ENCODE measurements at places on chromosomes 7 and 10.

DNA sequence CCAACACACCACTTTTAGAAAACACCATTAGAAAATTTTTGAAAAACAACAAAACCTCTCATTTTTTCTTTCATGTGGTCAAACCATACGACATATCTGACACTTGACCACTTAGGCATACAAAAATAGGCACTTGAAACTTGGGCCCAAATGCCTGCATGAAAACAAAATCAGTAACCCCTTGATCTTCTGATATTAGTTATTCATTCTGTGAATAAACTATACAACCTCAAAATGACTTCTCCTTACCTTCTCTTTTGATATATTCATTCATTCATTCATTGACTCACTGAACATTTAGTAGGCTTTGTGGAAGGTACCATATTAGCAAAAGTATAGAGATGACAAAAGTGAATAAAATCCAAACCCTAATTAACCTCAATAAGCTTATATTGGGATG, 26.4 kb downstream of the ITGB1 start:
- no peak for DNase-seq

- DNase-seq: no peak
Measured at GRCh38 chr7:66627151-66627681, 1.5 kb upstream of the KCTD7 start.

- DNase-seq: no peak
Measured at GRCh38 chr10:11798845-11799735, 24.1 kb upstream of the PROSER2 start.

DNA sequence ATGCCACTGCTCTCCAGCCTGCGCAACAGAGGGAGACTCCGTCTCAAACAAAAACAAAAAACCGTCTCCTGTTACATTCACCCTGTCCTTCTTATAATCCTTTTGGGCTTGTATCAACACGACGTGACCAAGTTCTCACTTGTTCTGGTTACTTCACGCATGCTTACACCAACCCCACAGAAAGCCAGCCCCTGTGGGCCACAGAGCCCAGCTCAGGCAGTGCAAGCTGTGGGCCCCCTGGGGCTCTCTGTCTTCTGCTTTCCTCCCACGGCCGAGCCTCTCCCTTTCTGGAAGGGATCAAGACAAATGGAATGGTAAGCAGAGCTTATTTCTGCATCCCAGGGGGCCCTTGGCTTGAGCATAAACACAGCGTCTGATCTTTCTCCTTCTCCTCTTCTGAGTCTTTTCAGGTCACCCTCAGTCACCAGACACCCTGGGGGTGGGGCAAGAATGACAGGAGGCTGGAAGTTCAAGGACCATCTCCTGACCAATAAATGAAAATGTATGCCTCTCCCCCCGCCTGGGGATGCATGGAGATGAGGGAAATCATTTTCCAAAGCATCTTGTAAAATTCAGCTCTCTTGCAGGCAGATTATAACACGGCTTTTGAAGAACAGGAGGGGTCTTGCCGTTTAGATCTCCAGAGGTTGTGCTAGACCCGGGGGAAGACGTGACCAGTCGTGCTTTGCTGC, 19.0 kb upstream of the TRIM56 start:
- DNase-seq: no peak

DNA sequence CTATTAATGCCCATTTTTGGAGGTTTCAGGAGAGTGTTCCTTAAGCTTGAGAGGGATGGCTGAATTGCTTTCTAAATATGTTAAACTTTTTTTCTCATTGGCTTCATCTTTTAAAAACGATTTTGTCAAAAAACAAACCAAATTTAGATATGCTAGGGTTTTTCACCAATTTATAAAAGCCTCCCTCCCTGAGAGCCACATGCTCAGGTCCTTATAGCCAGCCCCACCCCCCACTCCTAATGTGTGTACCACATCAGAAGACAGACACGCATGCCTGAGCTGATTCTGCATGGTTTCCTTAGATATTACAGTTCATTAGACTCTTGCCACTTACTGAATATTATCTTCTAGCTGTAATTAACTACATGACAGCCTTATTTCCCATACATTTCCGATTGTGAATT, 2.0 kb downstream of the CUL1 start:
- DNase-seq: peak; percentile 64

DNA sequence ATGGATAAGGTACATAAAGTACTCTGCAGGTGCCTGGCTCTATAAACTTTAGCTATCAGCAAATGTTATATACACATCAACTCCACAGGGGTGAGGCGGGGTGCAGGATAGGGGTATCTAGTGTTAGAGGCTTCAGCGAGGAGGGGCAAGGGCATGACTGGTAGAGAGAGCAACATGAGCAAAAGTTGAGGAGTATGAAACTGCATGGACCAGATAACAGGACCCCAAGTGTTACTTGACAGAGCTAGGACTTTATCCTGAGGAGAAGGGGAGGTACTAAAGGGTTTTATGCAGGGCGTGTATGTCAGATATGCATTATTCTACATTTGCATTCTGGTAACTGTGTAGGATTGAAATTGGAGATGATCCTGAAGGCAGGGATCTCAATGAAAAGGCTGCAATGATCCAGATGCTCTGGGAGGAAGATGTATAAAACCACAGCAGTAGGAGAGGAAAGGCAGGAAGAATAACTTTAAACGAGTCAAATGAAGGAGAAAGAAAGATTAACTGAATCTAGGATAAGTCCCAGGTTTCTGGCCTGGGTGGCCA, 109.8 kb upstream of the FAM133B start:
- DNase-seq: no peak

DNA sequence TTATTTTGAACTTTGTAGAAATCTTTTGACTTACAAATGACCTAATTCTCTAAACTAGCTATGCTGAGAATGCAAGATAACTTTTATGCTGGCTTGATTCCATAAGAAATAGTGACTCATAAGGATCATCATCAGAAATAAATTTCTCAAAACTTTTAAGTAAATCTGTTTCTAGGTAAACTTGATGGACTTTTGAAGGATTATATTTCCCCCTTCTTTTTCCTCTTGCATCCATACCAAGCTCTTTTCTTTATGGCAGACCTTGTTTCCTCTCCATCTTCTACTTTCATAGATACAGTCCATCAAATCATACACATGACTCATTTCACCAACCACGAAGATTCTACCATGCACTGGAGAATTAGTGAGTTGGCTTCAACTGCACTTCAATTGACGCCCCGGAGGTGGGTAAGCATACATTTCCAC, 336.3 kb downstream of the KCNMA1 start:
- no peak for DNase-seq

- no peak for DNase-seq
Measured at GRCh38 chr10:124176349-124177179, 83.2 kb upstream of the CHST15 start.

DNA sequence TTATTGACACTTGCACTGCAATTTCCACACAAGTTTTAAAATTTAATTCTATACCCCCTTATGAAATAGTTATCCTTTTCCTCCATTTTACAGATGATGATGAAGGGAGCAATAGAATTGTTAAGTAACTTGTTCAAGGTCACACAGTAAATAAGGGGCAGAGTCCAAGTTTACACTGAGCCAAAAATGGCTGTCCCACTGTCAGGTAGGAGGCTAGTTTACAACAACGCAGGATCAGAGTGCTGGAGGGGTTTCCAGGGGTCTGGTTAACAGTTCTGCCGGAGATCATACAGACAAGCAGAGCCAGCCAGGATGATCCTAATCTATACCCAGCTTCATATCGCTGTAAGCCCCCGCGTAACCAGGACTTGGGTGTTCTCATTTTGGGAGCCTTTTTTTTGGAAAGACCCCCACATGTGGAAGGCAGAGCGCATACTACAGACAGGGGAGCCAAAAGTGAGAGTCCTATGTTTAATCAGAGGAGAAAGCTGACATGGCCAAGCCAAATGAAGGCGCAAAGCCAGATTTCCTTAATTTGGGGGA, 524 bp upstream of the UNC5B start:
- no peak for DNase-seq

GRCh38 chr10:61477451-61477850, 24.3 kb upstream of the TMEM26 start:
- DNase-seq: no peak

DNA sequence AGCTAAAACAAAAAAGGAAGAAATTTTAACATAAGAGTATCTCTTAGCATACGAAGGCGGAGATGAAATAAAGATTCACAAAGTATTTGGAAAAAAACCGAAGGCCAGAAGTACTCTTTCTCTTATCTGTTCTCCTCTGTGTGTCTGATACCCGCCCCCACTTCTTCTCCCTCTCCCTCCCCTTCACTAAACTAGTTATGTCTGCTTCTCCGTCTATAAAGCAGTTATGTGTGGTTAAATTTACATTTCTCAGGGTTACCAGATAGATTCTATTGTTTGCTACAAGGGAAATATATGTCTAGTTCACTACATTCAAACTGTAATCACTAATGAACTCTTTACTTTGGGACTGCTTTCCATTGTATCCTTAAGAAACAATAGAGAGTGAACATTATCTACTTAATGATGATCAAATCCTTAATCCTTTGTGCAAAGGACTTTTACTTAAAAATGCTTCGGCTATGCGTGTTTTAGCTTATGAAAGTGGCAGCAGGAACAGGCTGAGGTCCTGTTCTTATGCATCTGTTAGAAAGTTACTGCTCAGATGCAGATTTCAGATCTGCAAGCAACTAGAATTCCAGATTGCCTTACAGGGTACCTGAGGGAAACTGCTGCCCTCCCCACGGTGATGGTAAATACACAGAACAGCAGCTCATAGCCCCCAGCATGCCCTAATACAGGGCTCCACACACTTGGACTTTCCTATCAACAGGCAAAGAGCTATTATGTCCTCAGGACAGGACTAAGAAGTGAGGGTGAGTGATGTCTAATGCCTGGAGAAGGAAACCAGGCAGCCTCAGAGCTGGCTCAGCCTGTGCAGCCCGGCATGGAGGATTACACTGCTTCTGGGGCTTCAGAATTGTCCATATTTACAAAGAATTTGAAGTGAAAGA, 273.3 kb downstream of the FZD1 start:
- DNase-seq: no peak

DNA sequence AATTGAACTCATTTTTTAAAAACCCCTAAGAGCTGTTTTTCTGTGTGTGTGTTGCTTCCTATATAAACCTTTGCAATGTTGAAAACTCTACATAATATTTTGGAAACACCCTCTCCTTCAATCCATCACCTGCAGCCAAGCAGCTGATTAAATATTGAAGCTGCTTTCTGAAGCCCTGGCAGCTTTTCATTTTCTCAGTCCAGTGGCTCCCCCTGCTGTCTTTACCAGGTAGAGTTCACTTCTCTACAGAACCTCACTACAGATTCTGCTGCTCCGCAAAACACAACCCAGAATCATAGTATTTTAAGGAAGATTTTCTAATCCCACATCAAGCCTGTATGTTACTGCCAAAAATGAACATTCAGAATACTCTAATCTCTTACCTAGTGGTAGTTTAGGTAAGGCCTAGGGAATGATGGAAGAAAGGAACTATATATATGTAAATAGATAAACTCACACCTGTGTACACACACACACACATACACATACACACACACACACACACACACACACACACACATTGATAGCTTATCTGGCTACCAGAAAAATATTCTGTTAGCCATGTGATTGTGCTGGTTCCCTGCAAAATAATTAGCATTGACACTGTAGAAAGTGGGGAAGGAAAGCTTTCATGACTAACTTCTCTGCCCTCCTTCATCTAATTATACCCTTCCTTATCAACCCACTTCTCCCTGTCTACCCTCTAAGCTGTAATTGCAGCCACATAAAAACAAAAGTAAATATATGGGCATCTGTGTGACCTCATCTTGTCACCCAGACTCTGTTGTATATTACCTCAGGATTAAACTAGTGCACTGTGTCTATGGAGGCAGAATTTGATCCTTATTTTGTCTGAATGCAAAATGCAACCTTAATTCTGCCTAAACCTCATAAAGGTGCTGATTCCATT, 229.5 kb upstream of the FZD1 start:
- no peak for DNase-seq

DNA sequence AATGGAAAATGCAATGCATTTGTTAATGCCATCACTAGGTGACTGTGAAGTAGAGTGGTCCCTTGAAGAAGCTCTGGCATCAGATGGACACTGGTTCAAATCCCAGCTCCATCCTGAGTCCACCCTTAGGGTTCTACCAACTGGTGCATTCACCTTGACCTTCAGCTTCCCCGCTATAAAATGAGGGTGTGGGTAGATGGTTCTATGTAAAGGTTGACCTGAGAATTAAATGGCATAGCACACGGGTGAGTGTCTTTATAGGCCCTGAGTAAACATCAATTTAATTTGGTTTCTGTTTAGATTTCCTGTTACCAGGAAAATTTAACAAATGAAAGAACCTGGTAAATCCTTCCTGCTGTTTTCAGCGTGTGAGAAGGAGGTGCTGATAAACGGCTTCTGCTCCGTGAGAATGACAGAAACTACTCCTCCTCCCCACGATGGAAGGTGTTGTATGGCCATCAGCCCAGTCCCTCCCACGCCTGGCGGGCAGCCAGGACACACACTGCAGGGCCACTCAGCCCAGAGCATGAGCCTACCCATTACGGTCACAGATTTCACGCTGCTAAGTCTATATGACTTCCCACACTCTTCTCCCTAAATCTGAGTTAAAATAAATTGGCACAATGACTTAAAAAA, 210.1 kb downstream of the TNS3 start:
- no peak for DNase-seq

- no peak for DNase-seq
Measured at GRCh38 chr7:90903841-90904240, 307.7 kb downstream of the CDK14 start.

DNA sequence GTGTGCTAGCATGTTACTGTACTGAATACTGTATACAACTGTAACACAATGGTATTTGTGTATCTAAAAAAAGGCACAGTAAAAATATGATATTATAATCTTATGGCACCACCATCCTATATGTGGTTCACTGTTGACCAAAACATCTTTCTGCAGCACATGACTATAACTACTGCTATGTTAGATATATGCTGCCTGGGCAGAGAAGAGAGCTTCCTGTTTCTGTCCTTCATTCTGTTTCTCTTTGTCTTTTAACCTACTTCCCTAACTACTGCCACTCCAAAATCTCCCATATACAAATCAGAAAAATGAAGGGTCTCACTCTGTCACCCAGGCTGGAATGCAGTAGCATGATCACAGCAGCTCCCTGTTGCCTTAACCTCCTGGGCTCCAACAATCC, 8.8 kb upstream of the FGL2 start:
- no peak for DNase-seq

GRCh38 chr10:116880716-116881482, 31.6 kb downstream of the ENO4 start:
- DNase-seq: no peak

GRCh38 chr7:113444261-113444660, 325.9 kb upstream of the SMIM30 start:
- no peak for DNase-seq

DNA sequence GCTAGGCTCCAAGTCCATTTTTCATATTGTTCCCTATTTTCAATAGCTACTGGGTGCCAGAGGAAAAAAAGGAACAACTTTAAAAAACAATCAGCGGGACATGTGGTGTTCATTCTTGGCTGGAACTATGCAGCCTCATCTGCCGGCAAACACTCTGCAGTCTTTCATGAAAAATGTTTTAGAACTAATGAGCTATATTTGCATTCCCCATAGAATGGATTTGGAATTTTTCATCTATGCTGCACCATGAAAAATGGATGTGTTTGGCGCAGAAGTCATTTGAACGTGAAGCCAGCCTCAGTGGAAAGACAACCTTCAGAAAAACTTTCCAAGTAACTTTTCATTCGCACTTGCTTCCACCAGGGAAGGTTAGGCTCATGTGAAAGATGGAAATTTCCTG, 270.5 kb downstream of the SKAP2 start:
- no peak for DNase-seq

All from activated naive CD4-positive, alpha-beta T cell treated with anti-CD3 and anti-CD28 coated beads, Interleukin-2, amount 50 U/mL, for 16 hours (primary cell).